ENCODE measurements at places on chromosomes 6 and 20. TPM values are rescaled to one million over a fixed set of nuclear protein-coding genes. Genes with fewer than 3 reads are reported as not detected.

The DPPA5 gene
- total RNA-seq = not detected

- peak; percentile 52 for DNase-seq
Observed at GRCh38 chr6:12605888-12606345, 110.7 kb upstream of the PHACTR1 start.

DNA sequence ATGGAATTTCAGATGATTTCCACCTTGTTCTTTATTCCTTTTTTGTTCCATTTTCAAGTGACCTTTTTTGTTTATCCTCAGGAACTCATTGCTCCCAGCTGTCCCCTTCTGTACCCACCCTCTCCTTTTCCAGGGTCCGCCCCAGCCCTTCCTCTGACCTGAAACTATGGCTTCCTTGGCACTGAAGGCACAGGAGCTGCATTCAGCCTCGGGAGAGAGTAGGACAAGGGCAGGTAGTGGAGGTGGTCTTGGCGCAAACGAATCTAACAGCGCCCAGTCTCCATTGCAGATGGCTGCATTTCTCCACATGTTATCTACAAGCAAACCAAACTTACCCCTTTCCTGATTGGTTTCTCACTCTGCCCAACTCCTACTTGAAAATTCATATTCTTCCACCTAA lies 8.8 kb upstream of the ULBP2 start:
- no peak for DNase-seq

DNA sequence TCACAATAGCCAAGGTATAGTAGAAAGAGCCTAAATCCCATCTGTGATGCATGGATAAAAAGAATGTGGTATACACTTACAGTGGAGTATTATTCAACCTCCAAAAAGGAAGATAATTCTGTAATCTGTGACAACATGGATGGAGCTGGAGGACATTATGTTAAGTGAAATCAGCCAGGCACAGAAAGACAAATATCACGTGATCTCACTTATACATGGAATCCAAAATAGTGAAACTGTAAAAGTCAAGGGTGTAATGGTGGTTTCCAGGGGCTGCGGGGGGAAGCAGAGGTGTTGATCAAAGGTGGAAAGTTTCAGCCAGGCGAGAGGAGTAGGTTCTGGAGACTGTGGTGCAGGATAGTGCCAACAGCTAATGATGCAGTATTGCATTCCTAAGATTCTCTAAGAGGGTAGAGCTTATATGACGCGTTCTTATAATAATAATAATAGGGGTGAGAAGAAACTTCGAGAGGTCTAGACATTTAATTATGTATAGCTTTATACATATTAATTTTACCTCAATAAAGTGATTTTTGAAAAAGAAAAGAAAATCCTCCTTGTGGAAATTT lies 246.1 kb downstream of the FOXA2 start:
- DNase-seq = no peak

- no peak for DNase-seq
Observed at GRCh38 chr20:49671433-49671832, 42.2 kb downstream of the B4GALT5 start.

- no peak for DNase-seq
Observed at GRCh38 chr6:3393836-3394202, 63.0 kb downstream of the SLC22A23 start.

DNA sequence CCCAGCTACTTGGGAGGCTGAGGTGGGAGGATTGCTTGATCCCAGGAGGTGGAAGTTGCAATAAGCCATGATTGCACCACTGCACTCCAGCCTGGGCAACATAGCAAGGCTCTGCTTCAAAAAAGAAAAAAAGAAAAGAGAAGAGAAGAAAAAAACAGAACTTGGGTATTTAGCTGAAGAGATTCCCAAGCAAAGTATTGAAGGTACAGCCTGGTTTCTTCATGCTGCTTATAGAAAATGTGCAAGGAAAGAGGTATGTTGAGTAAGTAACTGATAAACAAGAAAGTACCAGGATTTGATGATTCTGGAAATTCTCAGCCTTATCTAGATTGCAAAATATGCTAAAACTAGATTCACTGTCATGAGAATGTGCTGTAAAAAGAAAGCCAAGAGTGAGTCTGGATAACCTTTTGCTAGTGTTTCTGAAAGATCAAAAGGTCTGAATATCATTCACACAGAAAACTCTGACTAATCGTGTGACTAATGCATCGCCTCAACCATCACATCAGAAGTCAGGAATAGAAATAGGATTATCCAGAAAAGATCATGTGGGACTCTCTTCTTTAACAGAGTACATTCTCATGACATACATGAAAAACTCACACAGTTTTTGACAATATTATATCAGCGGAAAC lies 32.4 kb upstream of the NOP56 start:
- DNase-seq = no peak

DNA sequence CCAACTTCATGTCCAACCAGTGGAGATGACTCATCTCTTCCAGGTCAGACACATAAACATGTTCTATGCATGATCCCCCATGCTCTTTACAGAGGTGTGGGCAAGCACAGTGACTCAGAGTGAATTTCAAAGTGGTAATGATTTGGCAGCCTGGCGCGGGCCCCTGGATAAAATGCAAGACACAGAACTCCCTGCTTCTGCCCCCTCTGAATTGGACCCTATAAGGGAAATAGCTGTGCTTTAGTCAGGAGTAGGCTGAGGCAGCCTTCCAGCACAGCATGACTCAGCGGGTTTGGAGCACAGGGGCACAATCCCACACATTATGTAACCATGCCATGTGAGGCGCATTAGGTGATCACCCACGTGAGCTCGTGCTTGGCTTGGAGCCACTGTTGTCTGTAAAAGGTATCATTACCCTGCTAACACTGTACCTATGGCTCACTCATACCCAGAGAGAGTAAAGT lies 127.4 kb downstream of the C6orf118 start:
- no peak for DNase-seq
